Glutamatergic neuron (in vitro differentiated cells): ENCODE measurements at places on chromosomes 1 and 21.
A peak's percentile ranks its signal among the peaks of the same experiment; 100 is the strongest.

GRCh38 chr1:201625851-201626251, 86.9 kb downstream of the NAV1 start:
- no peak for DNase-seq

DNA sequence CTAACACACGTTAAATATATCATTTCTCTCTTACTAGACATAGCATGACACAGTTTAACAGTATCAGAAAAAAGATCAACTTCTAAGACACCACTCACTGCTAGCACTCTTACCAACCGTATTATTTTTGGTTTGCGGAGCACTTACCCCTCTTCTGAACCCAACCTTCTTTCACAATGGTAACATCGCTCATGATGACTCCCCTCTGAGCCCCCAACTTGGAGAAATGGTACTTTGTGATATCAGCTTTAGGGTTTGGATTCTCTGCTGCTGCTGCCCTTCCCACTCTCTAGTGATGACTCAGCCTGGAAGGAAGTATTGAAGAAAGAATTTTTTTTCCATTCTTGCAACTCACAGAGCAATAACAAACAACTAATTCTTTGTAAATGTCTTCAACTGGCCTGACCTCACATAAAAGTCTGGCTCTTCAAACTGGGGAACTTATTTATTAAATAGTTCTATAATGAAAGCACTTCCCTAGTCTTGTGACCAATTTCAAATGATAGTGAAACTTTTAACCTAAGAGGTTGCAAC, 7.0 kb downstream of the AKT3 start:
- no peak for DNase-seq

DNA sequence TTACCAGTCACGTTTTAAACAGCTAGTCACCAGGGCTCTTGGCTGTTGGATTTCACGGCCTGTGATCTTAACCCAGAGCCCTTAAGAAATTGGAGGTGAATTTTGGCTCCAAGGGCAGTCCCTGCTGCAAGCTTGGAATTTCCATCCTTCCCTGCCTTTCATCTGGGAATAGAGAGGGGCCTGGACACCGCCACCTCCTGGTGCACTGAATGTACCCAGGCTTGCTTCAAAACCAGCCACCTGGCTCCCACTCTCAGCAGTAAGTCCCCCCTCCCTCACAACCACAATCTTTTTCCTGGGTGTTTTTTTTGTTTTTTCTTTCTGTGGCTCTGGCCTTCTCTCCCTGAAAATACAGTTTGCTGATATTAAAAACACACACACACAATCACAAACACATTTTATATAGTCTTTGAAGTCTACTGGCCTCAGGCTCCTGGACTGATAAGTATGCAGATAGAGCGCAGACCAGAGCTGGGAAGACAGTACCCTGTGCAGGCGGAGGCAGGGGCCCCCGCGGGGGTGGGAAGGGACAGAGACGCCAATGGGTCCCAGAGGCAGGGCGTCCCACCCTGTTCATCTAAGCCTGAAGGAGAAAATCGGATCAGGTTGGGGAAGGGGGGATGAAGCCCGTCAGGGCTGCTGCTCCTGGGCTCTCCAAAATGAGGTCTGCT, 65.8 kb upstream of the IGSF21 start:
- DNase-seq, result peak; percentile 42

DNA sequence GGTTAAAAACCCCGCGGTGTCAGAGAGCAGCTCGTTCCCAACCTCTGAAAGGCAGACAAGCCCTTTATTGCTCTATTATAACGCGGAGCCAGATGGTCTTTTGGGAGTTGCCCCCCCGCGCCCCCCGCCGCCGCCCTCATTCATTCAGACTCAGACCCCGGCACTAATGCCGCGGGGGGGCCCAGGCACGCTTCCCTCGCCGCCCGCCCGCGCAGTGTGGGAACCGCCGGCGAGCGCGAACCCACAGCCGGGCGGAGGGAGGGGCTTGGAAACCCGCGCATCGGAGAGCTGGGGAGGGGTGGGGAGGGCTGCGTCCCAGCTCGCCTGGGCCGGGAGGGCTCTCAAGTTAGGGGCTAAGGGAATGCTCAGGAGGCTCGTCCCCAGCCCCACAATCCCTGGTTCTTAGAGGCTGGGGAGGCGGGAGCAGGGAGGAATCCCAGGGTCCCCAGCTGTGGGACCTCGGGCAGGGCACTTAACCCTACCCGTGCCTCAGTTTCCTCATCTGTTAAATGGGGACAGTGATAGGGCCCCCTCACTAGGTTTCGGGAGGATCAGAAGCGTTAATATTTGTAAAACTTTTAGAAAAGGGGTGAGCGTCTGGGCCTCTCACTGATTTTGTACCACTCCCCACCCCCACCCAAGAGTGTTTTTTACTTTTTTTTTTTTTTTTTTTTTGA, 10.9 kb upstream of the HES5 start:
- peak; percentile 59 for DNase-seq

GRCh38 chr1:115643225-115643624, 1.5 kb downstream of the VANGL1 start:
- no peak for DNase-seq

DNA sequence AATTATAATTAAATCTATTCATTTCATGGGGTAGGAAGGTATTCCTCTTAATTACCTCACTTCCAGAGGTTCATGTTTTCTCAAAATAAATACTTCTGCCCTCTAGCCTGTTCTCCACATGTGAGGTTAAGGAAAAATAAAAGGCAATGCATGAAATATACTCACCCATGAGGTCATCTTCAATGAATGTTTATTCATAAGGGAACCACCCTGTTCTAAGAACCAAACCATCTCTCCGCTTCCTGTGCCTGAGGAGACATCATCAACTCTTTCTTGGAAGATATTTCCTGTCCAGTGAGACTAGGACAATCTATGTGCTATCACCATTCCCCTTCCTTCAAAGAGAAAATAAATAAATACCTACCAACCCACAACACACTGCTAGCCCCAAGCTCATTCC, 513.7 kb upstream of the PLXNA2 start:
- DNase-seq, result no peak

- DNase-seq, result no peak
These were observed 472 bp downstream of the DTL start for GRCh38 chr1:212035835-212036605.

DNA sequence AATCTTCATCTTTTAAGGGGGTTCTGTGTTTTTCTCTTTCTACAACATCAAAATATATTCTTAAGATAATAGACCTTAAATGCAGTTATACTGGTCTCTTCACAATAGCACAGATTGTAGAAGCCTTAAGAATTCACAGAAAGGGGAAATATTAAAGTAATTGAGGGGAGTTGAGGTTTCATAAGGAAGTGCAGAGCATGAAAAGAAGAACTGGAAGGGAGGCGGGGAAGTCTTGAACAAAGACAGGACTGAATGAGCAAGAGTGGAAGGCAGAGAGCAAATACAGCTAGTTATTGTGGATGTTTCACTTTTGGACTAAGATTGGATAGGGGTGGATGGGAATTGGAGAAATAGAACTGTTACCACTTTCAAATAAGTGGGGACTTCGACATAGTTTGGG, 67.7 kb downstream of the PTGER3 start:
- no peak for DNase-seq

GRCh38 chr1:19622204-19622603, 21.9 kb upstream of the NBL1 start:
- DNase-seq, result no peak

GRCh38 chr21:10521091-10521598, at the start of gene TPTE:
Gene TPTE (plus strand): TSS chr21:10521583. CDS start chr21:10538724, 17,141 bp downstream.
- DNase-seq, result no peak

DNA sequence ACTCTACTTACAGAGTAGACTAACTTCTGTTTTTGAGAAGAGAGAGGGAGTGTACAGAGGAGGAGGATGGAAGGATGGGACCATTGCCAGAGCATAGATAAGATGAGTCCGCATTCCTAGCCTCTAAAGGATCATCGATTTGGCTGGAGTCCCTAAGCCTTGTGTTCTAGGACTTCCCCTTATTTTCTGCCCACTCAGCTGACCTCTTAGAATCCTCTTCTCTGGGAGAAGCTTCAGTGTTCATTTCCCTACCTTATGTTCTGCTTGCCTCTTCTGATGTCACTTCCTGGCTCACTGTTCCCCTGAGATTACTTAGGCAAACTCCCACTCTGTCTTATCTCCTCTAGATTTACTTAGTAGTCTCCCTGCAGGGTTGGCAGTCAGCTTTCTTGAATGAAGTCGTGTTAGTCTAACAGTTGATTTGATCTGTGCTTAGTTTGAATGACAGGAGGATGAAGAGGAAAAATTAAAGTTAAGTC, 156.7 kb downstream of the SYT2 start:
- DNase-seq, result no peak
